ENCODE measurements at places on chromosomes 5 and 9.

DNA sequence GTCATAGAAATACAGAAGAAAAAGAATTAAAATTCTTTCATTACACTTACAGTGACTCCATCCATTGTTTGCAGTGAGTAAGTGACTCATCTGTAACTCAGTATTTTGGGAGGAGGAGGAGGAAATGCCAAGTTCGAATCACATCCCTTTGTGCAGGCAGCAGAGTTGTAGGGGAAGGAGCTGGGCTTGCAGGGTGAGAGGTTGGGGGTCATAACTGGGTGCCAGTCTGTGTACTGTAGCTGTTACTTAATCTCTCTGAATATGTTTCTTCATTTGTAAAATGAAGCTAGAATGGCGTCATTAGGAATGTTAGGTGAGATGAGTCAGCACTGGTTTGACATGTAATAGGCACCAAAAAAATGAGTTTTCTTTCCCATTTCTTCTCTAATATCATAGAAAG, 235.7 kb upstream of the ADAMTSL1 start:
- no peak for DNase-seq

- no peak for DNase-seq
These were observed 118.7 kb upstream of the WWC1 start for GRCh38 chr5:168172760-168173223.

GRCh38 chr9:114174876-114175771, 19.8 kb downstream of the COL27A1 start:
- no peak for DNase-seq

GRCh38 chr5:173644673-173645436, 28.4 kb upstream of the BOD1 start:
- peak; percentile 40 for DNase-seq
